ELF-1 (cell line): ENCODE measurements at places on chromosomes 3 and 15.

DNA sequence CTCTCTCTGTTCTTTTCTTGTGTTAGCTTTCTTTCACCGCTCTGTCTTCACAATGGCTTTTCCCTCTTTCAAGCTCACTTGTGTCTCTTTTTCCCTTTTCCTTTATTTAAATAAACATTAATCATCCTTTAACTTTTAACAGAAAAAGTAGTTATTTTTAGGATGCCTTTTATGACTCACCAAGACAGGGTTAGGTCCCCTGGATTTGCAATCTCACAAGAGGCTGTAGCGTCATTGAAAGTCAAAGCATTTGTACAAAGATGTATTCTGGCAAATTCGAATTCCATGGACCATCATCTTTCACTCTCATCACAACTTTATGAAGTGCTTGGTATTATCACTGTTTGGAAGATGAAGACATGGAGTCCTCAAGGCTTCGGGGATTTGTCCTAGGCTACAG lies 34.8 kb upstream of the MCTP2 start:
- DNase-seq, result no peak

GRCh38 chr3:102148598-102149337 lies 286.0 kb upstream of the ZPLD1 start:
- DNase-seq, result no peak

- no peak for DNase-seq
These were observed 293.0 kb downstream of the ADAMTS17 start for GRCh38 chr15:100048736-100049135.

DNA sequence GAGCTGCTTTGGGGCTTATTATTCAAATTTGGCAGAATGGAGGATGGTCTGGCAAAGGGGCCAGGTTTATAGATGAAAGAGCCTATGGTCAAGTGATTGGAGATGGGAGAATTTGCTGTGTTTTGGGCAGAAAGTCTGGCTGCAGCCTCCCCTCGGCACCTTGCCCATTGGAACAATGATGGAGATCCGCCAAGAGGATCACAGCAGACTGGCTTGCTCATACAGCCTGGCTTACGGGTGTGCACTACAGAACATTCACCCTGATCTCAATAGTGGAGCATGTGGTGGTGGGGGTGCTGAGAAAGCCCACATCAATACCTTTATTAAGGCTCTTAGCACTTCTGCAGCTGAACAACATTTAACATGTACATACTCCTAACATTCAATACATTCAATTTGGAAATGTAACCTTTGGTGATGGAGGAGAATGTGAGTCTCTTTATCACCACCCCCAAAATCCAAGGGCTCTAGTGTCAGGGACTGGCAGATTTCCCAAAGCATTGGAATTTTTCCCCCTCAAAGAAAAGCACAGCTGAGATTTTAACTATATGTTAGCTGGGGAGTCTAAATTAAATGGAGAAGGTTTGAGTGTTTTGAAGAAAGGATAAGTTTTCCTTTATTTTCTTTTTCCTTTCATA lies 118.4 kb upstream of the TMC3 start:
- no peak for DNase-seq
